Kasumi-1 (cell line): ENCODE measurements at places on chromosomes 13 and 19.

GRCh38 chr13:40379794-40380578 is 286.5 kb downstream of the FOXO1 start:
- no peak for DNase-seq

DNA sequence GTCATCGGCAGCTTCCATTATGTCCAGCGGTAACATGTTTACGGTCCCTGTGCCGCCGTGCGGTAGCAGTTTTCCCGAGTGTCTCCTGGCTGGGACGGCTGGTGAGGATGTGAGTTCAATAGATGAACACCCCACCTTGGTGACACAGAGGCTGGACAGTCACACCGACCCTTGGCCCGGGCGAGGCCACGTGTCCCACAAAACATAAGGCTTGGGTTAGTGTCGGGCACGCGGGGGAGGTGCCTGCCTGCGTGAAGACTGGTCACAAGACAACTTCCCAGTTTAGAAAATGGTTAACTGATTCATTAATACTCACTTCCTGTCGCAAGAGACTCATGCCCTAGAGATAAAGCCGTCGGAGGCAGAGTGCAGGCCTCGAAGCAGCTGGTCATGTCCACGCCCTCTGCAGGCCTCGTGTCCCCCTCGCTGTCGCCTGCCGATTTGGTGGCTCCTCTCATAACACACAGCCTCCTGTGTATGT is 17.2 kb downstream of the RASA3 start:
- peak; percentile 67 for DNase-seq

DNA sequence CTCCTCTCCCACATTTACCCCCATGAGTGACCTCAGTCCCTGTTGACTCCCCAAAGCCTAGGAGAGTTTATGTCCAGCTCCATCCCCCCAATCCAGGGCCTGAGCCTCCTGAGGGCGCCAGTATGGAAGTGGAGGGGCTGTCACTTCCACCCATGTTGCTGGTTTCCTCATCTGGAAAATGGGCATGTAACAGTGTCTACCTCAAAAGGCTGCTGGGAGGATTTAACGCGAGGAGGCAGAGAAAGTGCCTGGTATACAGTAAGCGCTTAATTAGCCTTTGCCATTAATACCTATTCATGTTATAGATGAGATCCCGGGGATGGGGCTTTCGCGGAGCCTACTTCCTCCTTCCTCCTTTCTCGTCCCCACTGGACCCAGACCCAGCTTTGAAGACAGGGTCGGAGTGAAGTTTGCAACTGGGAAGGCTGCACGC is 476 bp downstream of the TYK2 start:
- no peak for DNase-seq

GRCh38 chr13:94494026-94494425 is 14.5 kb upstream of the DCT start:
- no peak for DNase-seq

- DNase-seq, result no peak
These were observed 69.5 kb downstream of the DACH1 start for GRCh38 chr13:71797517-71797916.

GRCh38 chr13:43132257-43132656 is 108.9 kb downstream of the DNAJC15 start:
- no peak for DNase-seq

DNA sequence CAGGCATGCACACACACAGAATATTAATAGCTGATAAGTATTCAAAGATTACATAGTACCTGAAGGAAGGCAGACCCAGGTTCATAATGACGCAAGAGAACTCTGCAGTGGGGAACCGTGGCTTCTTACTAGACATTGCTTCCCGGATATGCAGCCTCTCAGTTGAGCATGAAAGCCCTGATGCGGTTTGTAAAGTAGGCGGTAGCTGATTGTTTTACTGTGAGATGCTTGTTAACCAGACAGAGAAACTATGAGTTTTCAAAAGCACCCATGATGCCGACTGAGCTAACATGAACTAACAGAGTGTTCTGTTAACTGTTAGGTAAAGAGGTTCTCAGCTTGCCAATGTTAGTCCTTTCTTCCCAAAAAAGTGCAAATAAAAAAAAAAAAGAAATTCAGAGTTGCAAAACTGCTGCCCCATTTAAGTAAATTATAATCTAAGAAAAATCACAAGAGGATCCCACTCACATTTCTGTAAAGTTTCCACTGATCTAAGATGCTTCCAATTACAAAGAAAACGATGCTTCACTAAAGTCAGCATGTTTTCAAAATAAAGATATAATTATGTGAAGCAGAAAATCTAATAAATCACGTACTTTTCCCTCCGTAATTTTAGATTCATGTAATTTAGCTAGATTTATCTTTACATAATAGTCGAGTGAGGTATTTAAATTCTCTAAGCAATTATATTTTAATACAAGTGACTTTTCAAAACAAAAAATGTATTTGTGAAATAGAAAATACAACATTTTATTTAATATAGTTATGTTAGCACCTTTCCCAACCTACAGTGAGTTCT is 2.2 kb downstream of the FLT1 start:
- no peak for DNase-seq

GRCh38 chr19:27675771-27676170 is 1537.2 kb downstream of the UQCRFS1 start:
- no peak for DNase-seq

DNA sequence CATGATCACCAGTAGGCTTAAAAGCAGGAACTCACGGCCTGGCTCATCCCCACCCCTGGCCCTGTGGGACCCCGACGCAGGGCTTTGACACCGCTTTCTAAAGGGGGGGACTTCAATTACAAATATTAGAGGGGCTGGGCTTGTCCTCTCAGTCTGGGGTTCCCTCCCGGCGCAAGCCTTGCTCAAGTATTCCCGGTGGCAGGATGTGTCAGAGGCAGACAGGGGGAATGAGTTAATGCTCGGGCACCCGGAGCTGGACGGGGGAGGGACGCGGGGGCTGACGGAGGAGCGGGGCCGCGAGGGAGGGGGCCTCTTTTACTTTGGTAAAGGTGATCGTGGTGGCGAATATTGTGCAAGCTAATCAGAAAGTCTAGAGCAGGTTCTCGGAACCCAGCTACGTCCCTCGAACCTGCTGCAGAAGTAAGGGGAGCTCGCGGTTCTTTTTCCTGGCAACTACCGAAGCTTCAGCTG is 1.1 kb downstream of the FGF14 start:
- DNase-seq, result no peak

DNA sequence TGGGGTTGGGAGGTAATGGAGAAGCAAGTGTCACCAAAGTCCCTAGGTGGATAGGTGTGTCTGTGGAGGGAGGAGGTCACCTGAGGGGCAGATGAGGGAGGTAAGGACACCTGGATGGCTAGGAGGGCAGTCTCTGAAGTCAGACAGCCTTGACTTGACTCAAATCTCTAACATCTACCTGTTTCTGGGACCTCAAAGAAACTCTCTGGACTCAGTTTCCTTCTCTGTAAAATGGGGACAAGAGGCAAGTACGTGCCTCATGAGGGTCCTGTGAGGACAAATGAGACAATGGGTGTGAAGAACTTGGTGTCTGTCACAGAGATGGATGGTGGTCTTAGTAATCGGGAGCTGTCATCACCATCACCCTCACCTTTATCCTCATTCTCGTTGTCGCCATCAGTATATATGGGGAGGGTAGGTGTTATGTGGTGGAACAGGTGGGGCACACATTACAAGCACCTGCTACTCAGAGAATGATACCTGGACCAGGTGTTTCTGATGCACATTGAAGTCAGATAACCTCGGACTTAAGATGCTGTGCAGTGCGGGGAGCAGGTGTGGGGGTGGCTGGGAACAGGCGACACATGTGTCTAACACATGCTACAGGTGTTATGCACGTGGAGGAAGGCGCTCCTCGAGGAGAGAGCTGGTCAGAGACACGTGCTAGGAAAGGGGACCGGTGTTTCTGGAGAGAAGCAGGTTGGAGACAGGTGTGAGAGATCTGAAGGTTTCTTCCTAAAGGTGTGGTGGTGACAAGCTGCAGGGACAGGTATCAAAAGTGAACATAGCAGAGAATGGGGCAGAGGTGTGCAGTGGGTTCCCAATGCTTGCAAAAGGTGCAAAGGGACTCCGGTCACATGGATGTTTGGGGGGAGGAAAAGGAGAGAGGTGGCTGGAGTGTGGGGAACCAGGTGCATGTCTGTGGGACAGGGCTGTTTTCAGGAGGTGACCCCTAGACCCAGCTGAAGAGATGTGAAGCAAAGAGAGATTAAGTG is 3.8 kb downstream of the ERFL start:
- no peak for DNase-seq

- DNase-seq, result peak; percentile 91
These were observed 4.3 kb downstream of the DOT1L start for GRCh38 chr19:2167896-2168618.

DNA sequence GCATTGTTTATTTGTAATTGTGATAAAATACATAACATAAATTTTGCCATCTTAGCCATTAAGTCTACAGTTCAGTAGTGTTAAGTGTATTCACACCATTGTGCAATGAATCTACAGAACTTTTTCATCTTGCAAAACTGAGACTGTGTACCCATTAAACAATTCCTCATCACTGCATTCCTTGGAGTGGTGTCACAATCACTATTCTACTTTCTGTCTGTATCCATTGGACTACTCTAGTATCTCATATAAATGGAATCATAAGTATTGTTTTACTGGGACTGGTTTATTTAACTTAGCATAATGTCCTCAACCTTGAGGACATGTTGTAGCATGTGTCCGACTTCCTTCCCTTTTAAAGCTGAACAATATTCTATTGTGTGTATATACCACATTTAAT is 36.8 kb downstream of the UFM1 start:
- DNase-seq, result no peak

DNA sequence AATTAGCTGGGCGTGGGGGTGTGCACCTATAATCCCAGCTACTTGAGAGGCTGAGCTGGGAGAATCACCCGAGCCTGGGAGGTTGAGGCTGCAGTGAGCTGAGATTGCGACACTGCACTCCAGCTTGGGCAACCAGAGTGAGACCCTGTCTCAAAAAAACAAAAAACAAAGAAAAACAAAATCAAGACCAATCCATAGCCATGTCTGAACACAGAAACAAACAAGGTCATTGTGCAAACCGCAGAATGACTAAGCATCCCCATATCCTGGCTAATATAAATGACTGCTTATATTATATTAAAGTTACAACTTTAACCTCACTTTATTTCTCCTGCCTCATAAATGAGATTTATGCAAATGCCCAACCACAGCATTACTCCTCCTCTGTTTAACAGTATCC is 2.3 kb upstream of the LYPD3 start:
- DNase-seq, result no peak

GRCh38 chr19:10246511-10246910 is 5.5 kb upstream of the MRPL4 start:
- no peak for DNase-seq

- DNase-seq, result no peak
These were observed 175.6 kb upstream of the SLITRK6 start for GRCh38 chr13:85974608-85975366.

DNA sequence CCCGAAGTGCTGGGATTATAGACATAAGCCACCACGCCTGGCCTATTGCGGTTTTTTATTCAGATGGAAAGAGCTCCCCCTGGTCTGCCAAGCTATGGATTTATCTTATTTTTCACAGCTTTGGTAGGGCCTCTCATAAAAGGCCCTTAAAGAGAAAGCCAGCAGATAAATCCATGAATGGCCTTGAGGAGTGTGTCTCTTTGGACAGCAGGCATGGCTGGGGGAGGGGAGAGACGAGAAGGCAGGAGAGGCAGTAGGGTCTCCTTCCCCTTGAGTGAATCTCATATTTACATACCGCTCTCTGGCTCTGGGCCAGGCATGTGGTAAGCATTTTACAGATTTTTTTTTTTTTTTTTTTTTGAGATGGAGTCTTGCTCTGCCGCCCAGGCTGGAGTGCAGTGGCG is 25.2 kb downstream of the MARK4 start:
- no peak for DNase-seq

DNA sequence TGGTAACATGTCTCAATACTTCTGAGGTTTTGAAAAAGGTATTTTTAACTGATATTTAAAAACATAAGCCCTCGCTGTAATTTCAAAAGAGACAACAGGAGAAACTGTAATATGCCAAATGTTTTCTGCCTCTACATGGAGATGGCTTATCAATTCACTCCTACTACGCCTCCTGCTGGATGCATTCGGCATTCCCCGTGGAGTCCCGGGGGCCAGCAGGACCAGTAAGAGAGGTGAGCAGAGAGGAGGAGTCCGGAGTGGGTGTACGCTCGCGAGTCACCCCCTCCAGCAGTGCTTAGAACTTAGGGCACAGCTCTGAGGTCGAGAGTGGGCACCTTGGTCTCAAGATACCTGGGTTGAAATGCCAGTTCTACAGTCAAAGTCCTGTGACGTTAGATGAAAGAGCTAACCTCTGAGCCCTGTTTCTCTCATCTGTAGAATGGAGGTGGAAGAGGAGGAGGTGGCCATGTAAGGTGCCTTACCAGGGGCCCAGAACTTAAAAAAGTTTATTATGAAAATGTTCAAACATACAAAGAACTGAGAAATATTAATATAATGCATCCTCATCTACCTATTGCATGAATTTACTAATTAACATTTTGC is 110.2 kb downstream of the STK24 start:
- peak; percentile 33 for DNase-seq

DNA sequence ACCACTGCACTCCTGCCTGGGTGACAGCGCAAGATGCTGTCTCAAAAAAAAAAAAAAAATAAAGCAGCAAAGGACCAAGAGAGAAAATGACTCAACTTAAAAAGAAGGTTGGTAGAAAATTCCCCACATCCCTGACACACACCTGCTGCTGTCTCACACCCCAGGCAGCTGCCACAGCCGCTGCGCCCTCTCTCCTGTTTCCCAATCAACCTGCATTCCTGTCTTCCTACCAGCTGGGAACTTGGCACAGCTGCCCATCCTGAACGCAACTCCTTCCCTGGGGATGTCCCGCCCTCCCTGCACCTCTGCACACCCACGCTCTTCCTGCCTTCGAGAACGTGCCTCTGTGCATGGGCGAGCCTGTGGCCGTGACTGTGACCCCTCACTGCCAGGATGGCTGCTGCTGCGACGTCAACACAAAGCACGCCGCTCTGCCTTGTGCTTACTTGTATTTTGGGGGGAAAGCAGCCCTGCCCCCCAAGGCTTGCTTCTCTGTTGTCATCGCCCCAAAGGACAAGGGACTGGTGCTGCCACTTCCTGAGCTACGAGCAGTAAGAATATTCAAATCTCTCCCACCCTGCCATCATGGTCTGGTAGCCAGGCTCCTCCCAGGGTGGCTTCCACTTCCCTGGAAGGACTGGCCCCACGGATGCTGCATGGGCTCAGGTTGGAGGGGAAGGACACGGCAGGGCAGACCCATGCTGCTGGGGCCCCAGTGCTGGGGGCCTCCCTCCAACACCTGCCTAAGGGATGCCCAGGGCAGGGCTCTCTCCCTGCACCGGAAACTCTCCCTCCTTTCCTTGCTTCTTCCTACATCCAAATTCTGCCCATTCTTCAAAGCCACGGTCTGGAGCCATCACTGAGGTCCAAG is 20.7 kb downstream of the SH3GL1 start:
- no peak for DNase-seq

- DNase-seq, result peak; percentile 82
These were observed 567 bp upstream of the SMG9 start for GRCh38 chr19:43755256-43755801.
